ENCODE measurements at places on chromosomes 12 and 14. TPM values are rescaled to one million over a fixed set of nuclear protein-coding genes. Genes with fewer than 3 reads are reported as not detected.

DNA sequence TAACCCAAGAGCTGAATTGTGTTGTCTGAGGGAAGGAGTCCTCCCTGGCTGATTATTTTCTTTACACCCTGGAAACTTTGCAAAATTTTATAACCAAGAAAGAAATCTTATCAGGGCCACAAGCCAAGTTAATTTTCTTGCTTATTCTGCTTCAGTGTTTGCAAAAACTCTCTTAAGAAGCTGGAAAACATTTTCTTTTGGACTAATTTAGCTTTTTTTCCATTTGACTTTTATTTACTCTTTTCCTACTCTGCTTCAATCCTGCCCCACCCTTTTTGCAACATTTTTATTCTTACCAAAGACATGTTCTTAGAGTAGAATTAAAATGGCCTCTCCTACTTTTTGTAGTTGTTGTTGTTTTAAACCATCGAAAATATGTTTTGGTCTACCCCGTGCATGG is 378.7 kb downstream of the ZFP36L1 start:
- peaks cover 7% of the 10 kb centered on the region for H3K4me1 ChIP-seq
- no peak for DNase-seq
- H3K27ac ChIP-seq: no peak overlapping the region
- no peaks in the 10 kb centered on the region for H3K36me3 ChIP-seq
- no peak overlapping the region for H3K4me3 ChIP-seq

DNA sequence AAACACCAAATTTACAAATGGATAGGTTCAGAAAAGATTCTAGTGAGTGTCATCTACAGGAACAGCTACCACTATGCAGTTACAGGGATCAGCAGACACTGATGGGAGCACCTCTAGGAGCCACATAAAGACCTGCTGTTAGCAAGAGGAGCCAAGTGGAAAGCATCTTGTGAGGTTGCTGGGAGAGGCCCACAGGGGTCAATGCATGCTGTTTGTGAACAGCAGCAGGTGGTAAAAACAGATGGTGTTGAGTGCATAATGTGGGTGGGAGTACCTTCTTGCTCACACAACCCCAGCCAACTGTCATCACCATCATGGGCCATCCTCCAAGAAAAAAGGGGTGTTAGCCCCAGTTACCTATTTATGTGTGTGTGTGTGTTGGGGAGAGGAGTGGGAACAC is 215.2 kb upstream of the SSTR1 start:
- H3K36me3 ChIP-seq: no peaks in the 10 kb centered on the region
- no peak overlapping the region for H3K27ac ChIP-seq
- H3K4me3 ChIP-seq: no peak overlapping the region
- no peak for DNase-seq

GRCh38 chr12:27193106-27193505 is 51.0 kb upstream of the STK38L start:
- H3K27ac ChIP-seq: no peak overlapping the region
- no peak for DNase-seq
- no peak overlapping the region for H3K4me3 ChIP-seq

- no peak overlapping the region for H3K27ac ChIP-seq
- DNase-seq: no peak
- no peaks in the 10 kb centered on the region for H3K36me3 ChIP-seq
- H3K4me1 ChIP-seq: peaks cover 5% of the 10 kb centered on the region
- H3K4me3 ChIP-seq: no peak overlapping the region
Measured at GRCh38 chr14:90460136-90460535, 63.3 kb downstream of the CALM1 start.

DNA sequence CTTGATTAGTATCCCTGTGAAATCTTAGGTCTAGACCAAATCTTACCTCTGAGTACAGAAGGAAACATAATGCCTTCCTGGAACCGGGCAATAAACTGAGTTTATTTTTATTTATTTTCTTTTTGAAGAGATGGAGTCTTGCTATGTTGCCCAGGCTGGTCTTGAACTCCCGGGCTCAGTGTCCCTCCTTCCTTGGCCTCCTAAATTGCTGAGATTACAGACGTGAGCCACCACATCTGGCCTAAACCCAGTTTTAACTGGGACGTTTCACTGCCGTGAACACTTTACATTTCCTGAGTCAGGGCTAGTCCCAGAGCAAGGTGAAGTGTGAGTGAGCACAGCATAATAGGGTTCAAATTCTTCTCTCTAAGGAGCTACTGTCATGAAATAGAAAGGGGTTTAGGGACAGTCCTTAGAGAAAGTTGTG is 671 bp downstream of the GUCY2C start:
- no peak overlapping the region for H3K4me3 ChIP-seq
- no peaks in the 10 kb centered on the region for H3K36me3 ChIP-seq
- no peaks in the 10 kb centered on the region for H3K27me3 ChIP-seq
- H3K27ac ChIP-seq: no peak overlapping the region

Gene NINJ2
- 6.2 TPM for total RNA-seq

GRCh38 chr12:116361414-116362223 is 84.1 kb upstream of the MED13L start:
- no peak overlapping the region for H3K27ac ChIP-seq
- no peaks in the 10 kb centered on the region for H3K4me1 ChIP-seq
- H3K36me3 ChIP-seq: no peaks in the 10 kb centered on the region
- no peak for DNase-seq

Gene EXOC3L4
- 2.1 TPM for total RNA-seq

GRCh38 chr12:5593086-5593485 is 161.2 kb downstream of the NTF3 start:
- no peaks in the 10 kb centered on the region for H3K4me1 ChIP-seq
- no peak overlapping the region for H3K4me3 ChIP-seq
- H3K36me3 ChIP-seq: no peaks in the 10 kb centered on the region
- no peak for DNase-seq

- no peak for DNase-seq
- no peaks in the 10 kb centered on the region for H3K27me3 ChIP-seq
- H3K4me1 ChIP-seq: no peaks in the 10 kb centered on the region
Measured at GRCh38 chr12:79191391-79191790, 326.8 kb downstream of the SYT1 start.
